ENCODE measurements at places on chromosomes 7 and 10. TPM values are rescaled to one million over a fixed set of nuclear protein-coding genes. Genes with fewer than 3 reads are reported as not detected.

Gene NXPH1
- polyA plus RNA-seq = 0.06 TPM

Gene ACBD5
- polyA plus RNA-seq = 44.0 TPM

Gene CRCP
- 32.0 TPM for polyA plus RNA-seq

Gene HPSE2
- 6.9 TPM for polyA plus RNA-seq

Gene FEZF1
- polyA plus RNA-seq = not detected

Gene HACD1
- polyA plus RNA-seq = 18.6 TPM

Gene PLAU
- 19.6 TPM for polyA plus RNA-seq

Gene VIPR2
- polyA plus RNA-seq = 1.4 TPM

Gene ZNF853
- 5.7 TPM for polyA plus RNA-seq

Gene IQUB
- 0.58 TPM for polyA plus RNA-seq

Gene GRM3
- 0.16 TPM for polyA plus RNA-seq

Gene COL17A1
- 8.8 TPM for polyA plus RNA-seq

Gene TFEC
- 132 TPM for polyA plus RNA-seq

Gene PODXL
- 26.9 TPM for polyA plus RNA-seq

Gene ATRNL1
- 2.6 TPM for polyA plus RNA-seq

Gene LIPN
- not detected for polyA plus RNA-seq

Gene TUBAL3
- 33.9 TPM for polyA plus RNA-seq

Gene ADAMTS14
- polyA plus RNA-seq = 7.2 TPM

Gene GNB2
- 193 TPM for polyA plus RNA-seq

Gene OPALIN
- polyA plus RNA-seq = not detected

Gene ADAP1
- 62.0 TPM for polyA plus RNA-seq

Gene TEX47
- not detected for polyA plus RNA-seq

Gene TMEM270
- polyA plus RNA-seq = 0.10 TPM

Gene NRP1
- polyA plus RNA-seq = 33.4 TPM

Gene RBM20
- polyA plus RNA-seq = 0.96 TPM

Gene KNDC1
- polyA plus RNA-seq = 18.8 TPM

Gene ZNF783
- 12.1 TPM for polyA plus RNA-seq

Gene CCAR1
- polyA plus RNA-seq = 86.8 TPM

Gene GRID2IP
- 0.88 TPM for polyA plus RNA-seq

Gene GNAI1
- polyA plus RNA-seq = 25.4 TPM

Gene C7orf57
- polyA plus RNA-seq = 0.28 TPM

Gene PNLIPRP1
- 0.63 TPM for polyA plus RNA-seq

Gene PRPS1L1
- polyA plus RNA-seq = not detected

Data from large intestine (tissue), 12 donors.